Activated naive CD4-positive, alpha-beta T cell treated with anti-CD3 and anti-CD28 coated beads for 36 hours (primary cell): ENCODE measurements at places on chromosomes 4 and X. TPM values are rescaled to one million over a fixed set of nuclear protein-coding genes. Genes with fewer than 3 reads are reported as not detected.

GRCh38 chrX:21778236-21778635, 20.3 kb upstream of the SMPX start:
- peaks cover 13% of the 10 kb centered on the region for H3K4me1 ChIP-seq
- no peaks in the 10 kb centered on the region for H3K27me3 ChIP-seq
- H3K27ac ChIP-seq = no peak overlapping the region
- no peaks in the 10 kb centered on the region for H3K36me3 ChIP-seq

DNA sequence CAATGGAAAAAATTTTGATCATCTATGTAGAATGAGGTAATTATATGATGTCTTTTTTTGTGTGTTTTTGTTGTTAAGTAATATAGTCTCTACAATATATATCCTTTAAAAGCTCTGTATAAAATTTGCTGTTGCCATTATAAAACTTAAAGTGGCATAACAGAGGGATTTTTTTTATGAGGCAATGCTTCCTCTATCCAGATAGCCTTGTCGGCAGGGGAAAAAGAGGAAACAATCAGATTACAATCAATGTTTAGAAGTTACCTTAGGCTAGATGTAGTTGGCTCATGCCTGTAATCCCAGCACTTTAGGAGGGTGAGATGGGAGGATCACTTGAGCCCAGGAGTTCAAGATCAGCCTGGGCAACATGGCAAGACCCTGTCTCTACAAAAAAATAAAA, 86.8 kb downstream of the DIAPH2 start:
- H3K27ac ChIP-seq = no peak overlapping the region
- no peak overlapping the region for H3K4me3 ChIP-seq
- DNase-seq = no peak
- H3K4me1 ChIP-seq = no peaks in the 10 kb centered on the region

GRCh38 chr4:105808030-105808749, 87.1 kb upstream of the NPNT start:
- DNase-seq = no peak
- H3K27me3 ChIP-seq = no peaks in the 10 kb centered on the region
- H3K36me3 ChIP-seq = peaks cover 2% of the 10 kb centered on the region
- H3K4me1 ChIP-seq = no peaks in the 10 kb centered on the region
- H3K27ac ChIP-seq = no peak overlapping the region

- no peaks in the 10 kb centered on the region for H3K4me1 ChIP-seq
- peaks cover 2% of the 10 kb centered on the region for H3K27me3 ChIP-seq
- no peak overlapping the region for H3K27ac ChIP-seq
- H3K36me3 ChIP-seq = no peaks in the 10 kb centered on the region
These were observed 78.1 kb downstream of the BMP15 start for GRCh38 chrX:50988649-50989048.

GRCh38 chr4:54098375-54098774, 1.6 kb upstream of the GSX2 start:
- H3K27me3 ChIP-seq = peaks cover 86% of the 10 kb centered on the region
- no peak overlapping the region for H3K27ac ChIP-seq

DNA sequence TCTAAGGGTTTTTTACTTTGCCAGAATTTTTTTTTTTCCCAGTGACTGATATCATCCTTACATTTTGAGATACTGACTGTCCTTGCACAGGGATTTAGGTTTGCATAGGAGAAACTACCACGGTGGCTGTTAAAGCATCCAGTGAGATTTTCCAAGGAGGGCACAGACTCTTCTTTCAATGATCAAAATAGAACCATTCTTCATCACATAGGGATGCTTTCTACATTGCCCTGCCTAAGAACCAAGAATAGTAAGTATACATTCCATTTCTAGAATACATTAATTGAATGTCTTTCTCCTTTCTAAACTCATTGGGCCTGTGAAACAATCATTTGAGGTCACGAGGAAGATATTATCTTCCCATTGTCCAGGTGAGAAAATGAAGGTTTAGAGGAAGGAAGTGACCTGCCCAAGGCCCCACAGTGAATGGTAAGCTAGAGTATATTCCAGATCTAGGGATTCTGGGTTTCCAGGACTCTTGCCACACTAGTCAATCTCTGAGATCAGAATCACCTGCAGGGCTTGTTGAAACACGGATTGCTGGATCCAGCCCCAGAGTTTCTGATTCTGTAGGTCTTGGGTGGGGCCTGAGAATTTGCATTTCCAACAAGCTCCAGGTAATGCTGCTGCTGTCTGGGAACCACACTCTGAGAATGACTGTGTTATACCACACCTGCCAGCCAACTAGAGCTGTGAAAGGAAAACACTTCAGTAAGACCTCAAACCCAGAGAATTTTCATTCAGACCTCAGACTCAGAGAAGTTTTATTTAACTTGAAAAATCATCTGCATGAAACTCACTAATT, 17.7 kb upstream of the TMEM154 start:
- no peaks in the 10 kb centered on the region for H3K36me3 ChIP-seq
- no peak overlapping the region for H3K27ac ChIP-seq
- H3K27me3 ChIP-seq = peaks cover 4% of the 10 kb centered on the region
- peaks cover 8% of the 10 kb centered on the region for H3K4me1 ChIP-seq
- H3K4me3 ChIP-seq = no peak overlapping the region
- no peak for DNase-seq

- H3K36me3 ChIP-seq = no peaks in the 10 kb centered on the region
- DNase-seq = no peak
- H3K4me1 ChIP-seq = peaks cover 13% of the 10 kb centered on the region
- no peak overlapping the region for H3K27ac ChIP-seq
These were observed 146.2 kb upstream of the BCOR start for GRCh38 chrX:40243755-40244515.

DNA sequence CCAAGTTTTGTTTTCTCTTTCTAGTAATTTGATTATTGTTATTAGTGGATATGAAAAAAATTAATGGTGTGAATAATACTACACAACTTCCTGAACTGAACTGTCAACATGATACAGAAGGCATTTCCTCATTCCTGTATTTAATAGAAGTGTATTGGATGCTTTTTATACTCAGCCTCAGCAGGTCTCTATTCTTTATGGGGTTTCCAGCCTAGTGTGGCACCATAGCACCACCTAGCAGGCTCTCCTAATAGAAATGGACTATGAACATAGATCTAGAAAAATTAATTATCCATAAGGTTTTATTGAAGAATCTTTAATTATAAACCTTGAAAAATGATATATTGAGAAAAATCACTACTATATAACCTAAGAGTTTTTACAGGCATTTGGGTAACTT, 52.4 kb downstream of the GLRB start:
- no peaks in the 10 kb centered on the region for H3K4me1 ChIP-seq
- no peaks in the 10 kb centered on the region for H3K36me3 ChIP-seq
- H3K27me3 ChIP-seq = no peaks in the 10 kb centered on the region
- no peak for DNase-seq
- H3K4me3 ChIP-seq = no peak overlapping the region

DNA sequence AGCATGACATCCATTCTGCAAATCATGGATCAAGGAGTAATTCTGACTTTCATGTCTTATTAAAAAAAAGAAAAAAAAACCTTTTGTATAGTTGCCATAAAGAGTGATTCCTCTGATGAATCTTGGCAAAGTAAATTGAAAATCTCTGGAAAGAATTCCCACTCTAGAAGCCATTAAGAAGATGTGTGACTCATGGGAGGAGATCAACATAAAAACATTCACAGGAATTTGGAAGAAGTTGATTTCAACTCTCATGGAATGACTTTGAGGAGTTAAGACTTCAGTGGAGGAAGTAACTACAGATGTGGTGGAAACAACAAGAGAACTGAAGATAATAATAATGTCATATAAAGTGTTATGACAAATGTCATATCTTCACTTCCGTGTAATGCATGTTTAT, 204.2 kb downstream of the PABPC4L start:
- H3K4me1 ChIP-seq = no peaks in the 10 kb centered on the region
- no peak for DNase-seq
- no peaks in the 10 kb centered on the region for H3K27me3 ChIP-seq

- no peak overlapping the region for H3K4me3 ChIP-seq
- H3K4me1 ChIP-seq = no peaks in the 10 kb centered on the region
- peaks cover 2% of the 10 kb centered on the region for H3K27me3 ChIP-seq
- no peaks in the 10 kb centered on the region for H3K36me3 ChIP-seq
- no peak for DNase-seq
These were observed 21.8 kb downstream of the STOX2 start for GRCh38 chr4:183926950-183927349.

- no peak overlapping the region for H3K4me3 ChIP-seq
- no peaks in the 10 kb centered on the region for H3K4me1 ChIP-seq
- H3K27me3 ChIP-seq = no peaks in the 10 kb centered on the region
- H3K36me3 ChIP-seq = no peaks in the 10 kb centered on the region
- DNase-seq = no peak
- H3K27ac ChIP-seq = no peak overlapping the region
These were observed 33.2 kb upstream of the RPS6KA6 start for GRCh38 chrX:84221181-84221580.

DNA sequence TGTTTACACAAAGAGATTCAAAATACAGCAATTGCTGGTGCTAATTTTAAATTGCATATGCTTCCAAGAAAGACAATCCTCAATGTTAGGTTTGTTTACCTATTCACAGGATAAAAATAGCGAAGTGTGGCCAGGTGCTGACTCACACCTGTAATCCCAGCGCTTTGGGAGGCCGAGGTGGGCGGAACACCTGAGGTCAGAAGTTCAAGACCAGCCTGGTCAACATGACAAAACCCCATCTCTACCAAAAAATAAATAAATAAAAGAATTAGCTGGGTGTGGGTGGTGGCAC, 77.7 kb downstream of the OPHN1 start:
- no peaks in the 10 kb centered on the region for H3K4me1 ChIP-seq
- no peaks in the 10 kb centered on the region for H3K27me3 ChIP-seq
- no peaks in the 10 kb centered on the region for H3K36me3 ChIP-seq
- H3K4me3 ChIP-seq = no peak overlapping the region
- no peak for DNase-seq

The P2RY10 gene
- total RNA-seq = 63.3 TPM

The REELD1 gene
- total RNA-seq = not detected

The VCX gene
- not detected for total RNA-seq

The NONO gene
- total RNA-seq = 531 TPM
